Activated CD8-positive, alpha-beta T cell treated with anti-CD3 and anti-CD28 coated beads, Interleukin-2, amount 10 ng/mL, durations not matched to agents 7 days and 5 days (primary cell): ENCODE measurements at places on chromosomes 12 and 14.
A peak's percentile ranks its signal among the peaks of the same experiment; 100 is the strongest.

GRCh38 chr14:92411941-92412340 is 89.0 kb downstream of the SLC24A4 start:
- DNase-seq = no peak

- DNase-seq = no peak
These were observed 36.4 kb downstream of the NFKBIA start for GRCh38 chr14:35368139-35368460.

DNA sequence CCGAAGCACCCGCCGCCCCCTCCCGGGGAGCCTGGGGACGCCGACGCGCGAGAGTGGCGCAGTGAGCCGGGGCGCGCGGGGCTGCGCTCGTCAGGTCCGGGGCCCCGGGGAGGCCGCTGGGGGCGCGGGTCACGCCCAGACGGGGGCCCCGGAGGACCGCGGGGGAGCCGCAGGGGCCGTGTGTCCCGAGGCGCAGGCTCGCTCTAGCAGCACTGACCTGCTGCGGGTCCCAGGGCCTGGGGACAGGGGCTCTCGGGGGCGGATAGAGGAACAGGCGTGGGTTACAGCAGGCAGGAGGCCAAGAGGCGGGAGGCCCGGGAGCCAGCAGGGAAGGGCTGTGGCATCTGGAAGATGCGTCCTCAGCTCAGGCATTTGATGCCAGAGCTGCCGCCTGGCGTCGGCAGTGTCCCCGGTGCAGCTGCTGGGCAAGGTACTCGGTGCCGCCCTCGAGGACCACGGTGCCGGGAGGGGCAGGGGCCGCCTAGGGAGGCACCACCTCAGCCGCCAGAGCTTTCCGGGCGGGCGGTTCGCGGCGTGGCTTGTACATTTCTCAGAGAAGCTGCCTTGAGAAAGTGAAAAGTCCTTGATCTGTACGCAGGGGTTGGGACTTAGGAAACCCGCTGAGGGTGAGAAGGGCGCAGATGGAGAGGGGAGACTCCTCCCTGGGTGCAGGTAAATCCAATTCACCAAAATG is 1.2 kb downstream of the WNT5B start:
- peak; percentile 29 for DNase-seq

DNA sequence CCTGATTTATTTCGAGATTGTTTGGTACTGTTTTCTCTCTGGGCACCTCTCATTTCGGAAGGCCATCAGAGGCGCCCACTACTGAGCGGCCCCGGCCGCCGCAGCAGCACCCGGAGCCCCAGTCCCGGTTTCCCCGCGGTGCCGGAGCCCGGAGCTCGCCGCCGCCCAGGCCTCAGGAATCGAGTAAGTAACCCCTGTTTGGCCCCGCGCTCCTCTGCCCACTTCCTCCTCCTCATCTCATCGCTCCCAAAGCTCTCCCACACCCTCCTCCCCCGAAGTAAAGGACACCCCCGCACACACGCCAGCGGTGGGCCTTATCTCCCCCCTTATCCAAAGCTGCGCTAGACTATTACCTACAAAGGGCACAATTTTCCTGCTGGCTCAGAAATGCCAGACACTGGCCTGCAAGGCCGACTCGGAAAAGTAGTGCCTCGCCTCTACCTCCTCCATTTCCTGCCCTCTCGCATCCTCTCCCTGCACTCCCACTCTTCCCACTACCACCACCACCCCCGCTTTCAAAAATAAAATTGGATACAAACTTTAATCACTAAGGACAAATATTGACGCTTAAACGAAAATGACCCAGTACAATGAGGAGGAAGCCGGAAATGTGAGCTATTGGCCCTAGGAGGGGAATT is 637 bp upstream of the FOXG1 start:
- DNase-seq = no peak

- no peak for DNase-seq
These were observed 51.9 kb downstream of the PRMT8 start for GRCh38 chr12:3542911-3543310.

DNA sequence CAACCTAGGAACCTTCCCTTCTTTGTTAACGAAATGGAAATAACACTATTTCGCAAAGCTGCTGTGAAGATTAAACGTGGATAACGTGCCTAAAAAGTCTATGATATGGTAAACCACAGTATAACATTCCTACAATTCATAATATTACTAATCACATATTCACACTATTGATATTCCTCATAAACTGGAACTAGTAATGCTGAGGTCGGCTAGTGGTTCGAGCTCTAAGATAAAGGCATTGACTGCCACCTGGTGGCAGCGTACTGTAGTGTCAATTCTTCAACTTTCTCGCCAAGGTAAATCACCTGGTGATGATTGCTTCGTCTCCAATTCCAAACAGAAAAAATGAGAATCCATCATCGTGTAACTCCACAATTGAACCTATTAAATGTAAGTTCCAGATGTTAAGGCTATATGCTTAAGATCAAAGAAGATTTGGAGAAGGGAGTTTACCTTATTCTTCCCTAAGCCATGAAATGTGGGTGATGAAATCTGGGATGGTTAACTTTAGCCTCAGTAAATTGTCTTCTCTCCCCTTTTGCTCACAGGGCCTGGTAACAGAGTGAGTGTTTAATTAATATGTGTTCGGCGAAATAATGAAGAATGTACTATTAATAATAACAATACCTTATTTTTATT is 197.5 kb upstream of the TMEM132C start:
- DNase-seq = peak; percentile 40

- DNase-seq = peak; percentile 64
These were observed 3.8 kb downstream of the BCDIN3D start for GRCh38 chr12:49838973-49839633.

DNA sequence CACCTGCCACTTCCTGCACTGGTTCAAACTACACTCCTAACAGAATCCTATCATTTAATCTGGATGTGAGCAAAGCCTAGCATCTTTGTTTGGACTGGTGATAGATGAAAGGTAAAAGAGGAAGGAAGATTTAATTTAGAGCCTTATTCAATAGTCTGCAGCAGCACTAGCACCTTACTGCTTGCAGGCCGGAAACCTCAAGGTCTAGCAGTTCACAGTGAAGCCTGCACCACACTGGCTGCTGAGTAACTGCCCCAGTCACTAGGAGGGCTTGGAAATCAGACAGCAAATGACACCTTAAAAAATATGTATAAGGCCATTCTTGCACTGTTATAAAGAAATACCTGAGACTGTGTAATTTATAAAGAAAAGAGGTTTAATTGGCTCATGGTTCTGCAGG is 358.0 kb downstream of the DAD1 start:
- peak; percentile 29 for DNase-seq

DNA sequence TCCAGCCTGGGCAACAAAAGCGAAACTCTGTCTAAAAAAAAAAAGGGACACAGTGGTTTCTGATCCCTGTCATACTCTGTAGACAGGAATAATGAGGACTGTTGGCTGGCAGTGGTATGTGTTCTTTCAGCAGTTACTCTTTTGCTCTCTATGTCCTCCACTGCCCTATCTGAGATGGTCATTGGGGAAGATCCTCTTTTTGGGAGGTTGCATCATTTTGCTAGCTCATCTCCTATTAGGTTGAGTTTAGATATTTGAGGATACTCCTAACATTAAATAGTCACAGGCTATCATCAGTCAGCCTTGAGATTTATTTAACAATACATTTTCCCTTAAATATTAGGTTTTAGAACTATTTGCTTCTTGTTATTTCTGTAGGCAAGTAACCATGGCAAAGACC is 5.9 kb upstream of the CCDC91 start:
- no peak for DNase-seq

GRCh38 chr12:110798461-110798860 is 48.3 kb upstream of the CCDC63 start:
- DNase-seq = no peak

GRCh38 chr12:25723336-25723735 is 170.3 kb upstream of the LMNTD1 start:
- DNase-seq = no peak

DNA sequence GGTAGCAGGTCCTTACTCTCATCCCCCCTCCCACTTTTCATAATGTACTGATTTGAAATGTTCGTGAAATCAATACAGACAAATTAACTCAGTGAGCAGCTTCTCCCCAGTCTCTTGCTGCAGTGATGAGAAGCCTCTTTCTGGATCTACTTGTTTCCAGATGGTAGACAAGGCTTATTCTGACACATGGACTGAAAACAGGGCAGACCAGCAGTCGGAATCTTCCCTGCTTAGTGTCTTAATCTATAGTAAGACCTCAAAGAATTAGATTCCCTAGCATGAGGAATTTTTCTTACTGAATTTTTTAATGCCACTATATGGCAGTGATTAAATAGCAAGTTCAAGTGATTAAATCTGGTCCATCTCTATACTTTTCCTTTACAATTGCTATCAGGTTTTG is 120.1 kb downstream of the RGS6 start:
- no peak for DNase-seq

GRCh38 chr14:75803765-75804164 is 142.7 kb downstream of the TTLL5 start:
- DNase-seq = no peak

DNA sequence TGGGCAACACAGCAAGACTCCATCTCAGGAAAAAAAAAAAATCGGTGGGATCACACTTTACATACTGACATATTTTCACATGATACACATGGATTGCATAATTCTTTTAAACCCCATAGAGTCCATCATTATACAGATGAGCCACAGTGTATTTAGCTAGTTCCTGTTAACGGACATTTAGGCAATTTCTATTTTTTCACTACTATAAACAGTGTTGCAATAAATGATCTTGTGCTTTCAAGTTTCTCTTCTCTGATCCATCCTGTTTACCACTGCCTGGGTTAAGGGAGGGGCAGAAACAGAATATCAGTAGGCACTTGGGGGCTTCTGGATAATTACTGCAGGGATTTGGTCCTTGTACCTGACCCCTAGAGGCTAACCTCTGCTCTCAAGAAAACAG is 43.4 kb upstream of the SPTLC2 start:
- DNase-seq = no peak

- peak; percentile 22 for DNase-seq
These were observed 120.9 kb downstream of the TMEM132C start for GRCh38 chr12:128387811-128388422.

GRCh38 chr12:86712425-86712843 is 456.2 kb upstream of the MGAT4C start:
- DNase-seq = no peak

- DNase-seq = no peak
These were observed 248.1 kb downstream of the APAF1 start for GRCh38 chr12:98893126-98893674.

DNA sequence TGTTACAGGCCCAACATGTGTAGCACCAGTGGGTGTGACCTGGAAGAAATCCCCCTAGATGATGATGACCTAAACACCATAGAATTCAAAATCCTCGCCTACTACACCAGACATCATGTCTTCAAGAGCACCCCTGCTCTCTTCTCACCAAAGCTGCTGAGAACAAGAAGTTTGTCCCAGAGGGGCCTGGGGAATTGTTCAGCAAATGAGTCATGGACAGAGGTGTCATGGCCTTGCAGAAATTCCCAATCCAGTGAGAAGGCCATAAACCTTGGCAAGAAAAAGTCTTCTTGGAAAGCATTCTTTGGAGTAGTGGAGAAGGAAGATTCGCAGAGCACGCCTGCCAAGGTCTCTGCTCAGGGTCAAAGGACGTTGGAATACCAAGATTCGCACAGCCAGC is 8.6 kb downstream of the BCL2L14 start:
- DNase-seq = no peak

- DNase-seq = no peak
These were observed 64.1 kb downstream of the APPL2 start for GRCh38 chr12:105171691-105172436.

GRCh38 chr12:116718655-116719454 is 19.0 kb downstream of the SPRING1 start:
- DNase-seq = no peak

GRCh38 chr14:36671149-36671548 is 9.5 kb downstream of the PAX9 start:
- DNase-seq = no peak

- DNase-seq = no peak
These were observed 14.3 kb upstream of the DYNC1H1 start for GRCh38 chr14:101950100-101950499.

- DNase-seq = no peak
These were observed 149.5 kb upstream of the PELI2 start for GRCh38 chr14:55968741-55969140.

- DNase-seq = no peak
These were observed 10.1 kb upstream of the DCAF4 start for GRCh38 chr14:72916174-72916573.

DNA sequence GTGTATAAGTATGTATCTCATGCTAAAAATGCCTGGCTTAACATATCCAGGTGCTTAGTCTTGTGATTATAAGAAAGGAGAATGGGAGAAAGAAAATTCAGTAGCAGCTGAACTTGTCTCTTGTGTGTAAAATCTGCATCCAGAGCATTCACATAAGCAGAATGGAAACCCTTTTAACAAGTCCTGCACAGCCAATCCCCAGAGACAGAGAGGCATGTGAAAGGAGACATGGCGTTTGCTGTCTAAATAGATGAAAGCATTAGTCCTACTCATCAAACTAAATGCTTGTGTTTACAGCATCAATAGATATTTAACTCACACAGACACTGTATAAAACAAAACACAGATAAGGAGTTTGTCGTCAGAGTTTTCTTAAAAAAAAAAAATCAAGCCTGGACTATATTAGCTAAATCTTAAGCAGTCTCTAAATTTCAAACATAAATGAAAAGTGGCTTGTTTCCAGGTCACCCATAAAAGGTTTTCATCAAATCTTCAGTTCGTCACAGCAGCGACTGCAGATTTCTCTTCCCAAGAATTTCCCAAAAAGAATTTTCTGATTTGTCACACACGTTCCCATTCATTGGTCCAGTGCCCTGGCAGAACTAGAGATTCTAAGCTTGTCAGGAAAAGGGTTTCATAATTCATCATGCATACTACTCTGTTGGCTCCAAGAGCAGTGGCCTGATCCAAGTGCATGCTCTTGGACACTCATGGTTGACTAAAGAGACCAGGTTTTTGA is 249.2 kb downstream of the BTG1 start:
- no peak for DNase-seq

- DNase-seq = no peak
These were observed 22.8 kb downstream of the TMEM63C start for GRCh38 chr14:77204459-77204771.

- peak; percentile 59 for DNase-seq
These were observed 2.2 kb upstream of the PPTC7 start for GRCh38 chr12:110585231-110585799.

DNA sequence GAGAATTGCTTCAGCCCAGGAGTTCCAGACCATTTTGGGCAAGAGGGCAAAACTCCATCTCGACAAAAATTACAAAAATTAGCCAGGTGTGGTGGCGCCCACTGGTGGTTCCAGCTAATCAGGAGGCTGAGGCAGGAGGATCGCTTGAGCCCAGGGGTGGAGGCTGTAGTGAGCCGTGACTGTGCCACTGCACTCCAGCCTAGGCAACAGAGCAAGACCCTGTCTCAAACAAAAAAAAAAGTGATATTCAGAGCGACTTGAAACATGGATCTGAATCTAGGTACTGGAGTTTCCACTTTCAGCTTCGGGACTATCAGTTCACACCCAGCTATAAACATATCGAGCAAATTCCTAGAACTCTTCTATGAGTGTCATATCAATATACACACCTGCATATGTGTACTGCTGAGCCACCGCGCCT is 16.3 kb upstream of the RNF34 start:
- DNase-seq = no peak
